ENCODE measurements at places on chromosomes 5 and 9.

DNA sequence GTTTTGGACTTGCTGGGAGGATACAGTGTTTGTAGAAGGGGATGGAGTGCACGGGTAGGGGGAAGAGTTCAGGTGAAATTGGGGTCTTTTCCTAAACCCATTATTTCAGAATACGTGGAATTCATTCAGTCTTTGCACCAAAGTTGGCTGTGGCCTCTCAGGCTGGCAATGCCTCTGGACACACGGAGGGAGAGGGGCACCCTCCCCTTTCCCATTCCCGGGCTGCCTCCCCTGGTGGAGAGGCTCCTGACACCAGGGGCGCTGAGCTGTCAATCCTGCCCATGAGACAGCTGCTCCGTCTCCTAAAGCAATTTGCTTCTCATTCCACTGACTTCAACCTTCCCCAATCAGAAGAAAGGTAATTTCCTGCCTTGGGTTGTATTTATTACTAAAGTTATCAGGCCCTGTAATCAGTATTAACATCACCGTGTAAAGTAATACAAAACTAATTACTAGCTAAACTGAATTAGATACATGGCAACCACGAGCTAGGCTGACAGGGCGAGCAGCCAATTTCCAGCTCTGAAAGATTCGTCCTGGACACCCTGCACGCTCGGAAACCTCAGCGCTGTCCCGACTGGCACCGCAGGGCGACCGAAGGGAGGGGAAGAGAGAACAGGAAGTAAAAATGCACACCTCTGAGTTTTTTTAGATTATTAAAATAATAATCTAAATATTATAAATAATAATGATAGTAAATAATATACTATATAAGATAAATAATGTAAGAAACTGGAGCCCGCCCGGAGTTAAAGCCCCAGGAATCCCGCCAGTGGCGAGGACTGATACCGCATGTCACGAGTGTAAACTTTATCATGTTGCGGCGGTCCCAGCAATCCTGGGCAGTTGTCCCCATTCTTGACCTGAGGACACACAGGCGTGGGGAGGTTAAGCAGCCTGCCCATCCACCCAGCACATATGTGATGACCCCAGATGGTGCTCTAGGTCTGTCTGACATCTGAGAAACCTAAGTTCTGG is 6.9 kb upstream of the OLFM1 start:
- DNase-seq: no peak

DNA sequence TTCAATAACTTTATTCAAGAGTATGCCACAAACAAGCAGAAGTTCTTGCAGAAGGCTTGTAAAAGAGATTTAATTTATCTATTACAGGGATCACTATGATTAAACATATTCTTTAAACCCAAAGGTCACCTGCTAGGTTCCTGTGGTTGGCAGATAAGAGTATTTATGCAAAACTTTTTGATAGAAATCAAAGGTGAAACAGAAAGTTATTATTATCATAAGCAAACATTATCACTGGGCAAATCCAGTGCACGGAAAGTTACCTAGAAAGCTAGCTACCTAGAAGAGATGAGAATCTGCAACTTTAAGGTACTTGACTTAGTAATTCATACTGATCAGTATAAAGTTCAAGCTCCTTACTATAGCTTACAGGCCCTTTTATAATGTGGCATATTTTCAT is 3.2 kb downstream of the STARD4 start:
- no peak for DNase-seq

GRCh38 chr5:151186538-151186937 is 29.0 kb upstream of the ANXA6 start:
- no peak for DNase-seq

DNA sequence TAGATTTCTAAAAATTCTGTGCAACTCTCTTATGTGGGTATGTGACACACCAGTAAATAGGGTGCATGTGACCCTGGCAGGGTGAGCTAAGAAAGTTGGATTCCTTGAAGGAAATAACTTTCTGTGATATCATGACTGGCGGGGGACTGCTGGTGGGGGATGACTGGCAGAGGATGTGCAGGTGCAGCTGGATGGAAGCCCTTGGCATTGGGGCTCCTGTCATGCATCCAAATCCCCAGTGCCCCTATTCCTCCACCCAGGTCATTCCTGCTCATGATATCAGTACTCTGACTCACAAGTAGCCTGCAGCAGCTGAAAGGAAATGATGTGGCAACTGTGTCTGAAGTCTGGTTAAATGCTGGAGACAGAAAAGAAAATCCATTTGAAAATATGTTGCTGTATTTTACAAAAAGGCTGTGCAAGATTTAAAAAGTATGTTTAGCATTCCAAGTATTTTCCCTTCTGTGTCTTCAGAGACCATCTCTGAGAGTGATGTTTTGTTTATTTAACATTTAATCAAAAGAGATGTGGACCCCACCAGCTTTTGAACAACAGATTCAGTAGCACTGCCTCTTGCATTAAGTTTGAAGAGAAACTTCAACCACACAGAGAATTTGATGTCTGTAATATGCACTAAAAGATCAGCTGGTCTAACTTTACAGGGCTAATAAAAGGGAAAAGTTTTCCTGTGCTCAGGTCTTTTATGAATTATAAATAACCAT is 17.9 kb upstream of the ZSWIM6 start:
- peak; percentile 85 for DNase-seq

GRCh38 chr5:142979636-142980035 is 209.5 kb downstream of the ARHGAP26 start:
- DNase-seq: no peak

DNA sequence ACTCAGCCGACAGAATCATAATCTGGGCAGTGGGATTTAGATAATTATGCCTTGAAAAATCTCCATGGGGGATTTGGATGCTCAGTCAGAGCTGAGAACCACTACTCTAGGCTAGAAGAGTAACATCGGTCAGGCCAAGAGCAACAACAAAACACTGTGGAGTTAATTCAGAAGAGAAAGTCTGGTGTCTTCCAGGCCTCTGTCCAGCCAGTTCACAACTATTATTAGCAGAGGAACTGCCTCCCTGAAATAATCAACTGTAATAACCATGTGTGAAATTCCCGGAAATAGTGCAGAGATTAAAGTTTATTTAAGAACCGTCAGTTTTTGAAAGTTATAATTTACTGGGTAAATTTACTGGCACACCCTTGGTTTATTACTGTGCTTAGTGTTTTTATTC is 8.2 kb upstream of the MARCHF3 start:
- DNase-seq: no peak

GRCh38 chr5:145791866-145792265 is 43.3 kb downstream of the PRELID2 start:
- no peak for DNase-seq

All from AG10803 (cell line).